ENCODE measurements at places on chromosomes 3 and 15.

DNA sequence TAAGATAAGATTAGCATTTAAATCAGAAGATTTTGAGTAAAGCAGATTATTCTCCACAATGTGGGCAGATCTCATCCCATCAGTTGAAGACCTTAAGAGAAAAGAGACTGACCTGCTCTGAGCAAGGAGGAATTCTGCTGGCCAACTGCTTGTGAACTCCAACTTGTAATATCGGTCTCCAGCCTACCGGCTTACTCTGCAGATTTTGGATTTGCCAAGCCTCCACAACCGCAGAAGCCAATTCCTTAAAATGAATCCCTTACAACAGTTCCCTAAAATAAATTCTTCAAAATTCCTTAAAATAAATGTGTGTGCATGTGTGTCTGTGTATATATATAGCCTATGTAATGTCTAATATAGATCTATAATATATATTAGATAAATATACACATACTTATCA is 107.4 kb upstream of the KLF13 start:
- DNase-seq: no peak

- no peak for DNase-seq
These were observed 124.4 kb downstream of the PDZRN3 start for GRCh38 chr3:73500321-73500720.

DNA sequence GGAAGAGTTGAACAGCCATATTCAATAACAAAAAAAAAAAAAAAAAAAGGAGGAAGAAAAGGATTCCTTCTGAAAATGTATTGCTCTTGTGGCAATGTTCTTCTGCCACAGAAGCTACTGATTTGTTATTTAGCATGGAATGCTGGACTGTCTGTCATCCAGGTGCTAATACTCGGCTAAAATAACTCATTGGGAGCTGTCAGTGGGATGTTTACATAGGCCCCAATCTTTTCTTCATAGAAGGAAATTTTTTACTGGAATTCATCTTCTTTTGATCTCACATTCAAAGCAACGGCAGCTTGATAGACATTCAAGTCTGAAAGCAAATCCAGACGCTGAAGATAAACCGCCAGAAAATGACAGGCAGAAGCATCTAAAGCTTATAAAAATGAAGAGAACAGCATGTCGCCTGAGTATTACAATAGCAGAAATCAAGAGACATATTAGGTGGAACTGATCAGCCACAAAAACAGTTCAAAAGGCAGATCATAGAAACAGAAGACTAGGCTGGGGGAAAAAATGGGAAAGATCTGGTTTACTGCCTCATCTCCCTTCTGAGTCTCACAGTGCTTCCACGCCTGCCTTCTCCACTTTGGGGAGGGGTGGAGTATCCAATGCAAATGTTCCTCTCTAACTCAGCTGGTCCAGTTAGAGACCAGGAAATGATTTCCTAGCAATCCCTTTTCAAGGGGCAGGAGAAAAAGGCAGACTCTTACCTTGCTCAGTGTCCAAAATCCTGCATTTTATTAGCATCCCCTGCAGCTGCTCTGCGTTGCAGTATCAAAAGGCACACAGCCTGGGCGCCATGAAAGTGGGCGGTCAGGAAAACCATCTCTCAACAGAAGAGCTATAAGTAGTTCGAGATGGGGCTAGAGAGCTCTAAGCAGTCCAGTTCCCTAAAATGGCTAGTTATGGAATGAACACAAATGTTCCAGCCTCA is 451.9 kb downstream of the FOXP1 start:
- peak; percentile 44 for DNase-seq

DNA sequence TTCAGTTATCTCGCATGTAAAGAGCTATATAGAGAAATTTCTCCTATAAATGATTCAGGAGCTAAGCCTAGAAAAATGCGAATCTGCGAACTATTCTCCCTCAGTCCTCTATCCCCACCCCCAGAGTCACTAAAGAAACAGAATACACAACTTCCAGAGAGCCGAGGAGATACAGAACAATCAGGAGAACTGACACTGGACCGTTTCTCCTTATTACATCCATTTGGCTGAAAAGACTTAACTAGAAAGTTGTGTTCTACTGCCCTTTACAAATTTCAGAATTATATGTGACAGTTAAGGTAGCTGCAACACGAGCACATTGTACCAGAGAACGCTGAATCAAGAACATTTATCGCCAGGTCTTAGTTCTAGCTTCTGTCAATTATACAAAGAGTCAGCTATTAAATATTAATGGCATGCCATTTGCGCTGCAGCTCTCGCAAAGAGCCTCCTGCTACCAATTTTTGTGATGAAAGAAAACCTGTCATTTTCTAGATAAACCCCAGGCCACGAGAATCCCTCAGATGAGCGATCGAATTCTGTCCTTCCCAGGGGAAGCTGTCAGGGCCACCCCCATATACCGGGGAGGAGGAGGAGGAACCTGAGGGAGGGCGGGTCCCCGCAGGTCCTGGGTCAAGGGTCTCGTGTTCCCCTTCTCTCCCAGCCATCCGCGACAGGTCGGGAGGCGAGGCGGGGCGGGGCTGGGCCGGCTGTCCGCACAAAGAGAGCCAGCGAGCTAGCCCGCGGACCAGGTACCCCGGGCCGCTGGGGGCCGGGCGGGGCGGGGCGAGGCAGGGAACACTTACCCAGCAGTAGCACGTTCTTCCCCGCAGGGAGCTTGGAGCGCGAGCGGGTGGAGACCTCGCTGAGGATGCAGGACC is 878 bp downstream of the DYNC1LI1 start:
- peak; percentile 62 for DNase-seq

DNA sequence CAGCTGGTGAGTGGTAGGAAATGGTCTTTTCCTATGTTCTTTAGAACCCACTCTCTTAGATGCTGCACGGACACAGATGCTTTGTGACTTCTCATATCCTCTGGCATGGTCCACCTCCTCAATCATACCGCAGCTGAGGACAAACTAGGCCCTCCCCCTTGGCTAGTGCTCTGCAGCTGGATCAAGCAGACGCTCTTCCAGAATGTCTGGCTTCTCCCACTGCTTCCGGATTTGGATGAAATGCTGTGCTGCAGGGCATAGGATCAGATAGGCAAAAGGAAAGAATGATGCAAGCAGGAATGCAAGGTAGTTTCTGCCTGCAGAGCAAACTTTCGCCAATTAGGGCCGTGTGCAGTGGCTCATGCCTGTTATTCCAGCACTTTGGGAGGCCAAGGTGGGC is 75.7 kb upstream of the SLC4A7 start:
- DNase-seq: no peak

DNA sequence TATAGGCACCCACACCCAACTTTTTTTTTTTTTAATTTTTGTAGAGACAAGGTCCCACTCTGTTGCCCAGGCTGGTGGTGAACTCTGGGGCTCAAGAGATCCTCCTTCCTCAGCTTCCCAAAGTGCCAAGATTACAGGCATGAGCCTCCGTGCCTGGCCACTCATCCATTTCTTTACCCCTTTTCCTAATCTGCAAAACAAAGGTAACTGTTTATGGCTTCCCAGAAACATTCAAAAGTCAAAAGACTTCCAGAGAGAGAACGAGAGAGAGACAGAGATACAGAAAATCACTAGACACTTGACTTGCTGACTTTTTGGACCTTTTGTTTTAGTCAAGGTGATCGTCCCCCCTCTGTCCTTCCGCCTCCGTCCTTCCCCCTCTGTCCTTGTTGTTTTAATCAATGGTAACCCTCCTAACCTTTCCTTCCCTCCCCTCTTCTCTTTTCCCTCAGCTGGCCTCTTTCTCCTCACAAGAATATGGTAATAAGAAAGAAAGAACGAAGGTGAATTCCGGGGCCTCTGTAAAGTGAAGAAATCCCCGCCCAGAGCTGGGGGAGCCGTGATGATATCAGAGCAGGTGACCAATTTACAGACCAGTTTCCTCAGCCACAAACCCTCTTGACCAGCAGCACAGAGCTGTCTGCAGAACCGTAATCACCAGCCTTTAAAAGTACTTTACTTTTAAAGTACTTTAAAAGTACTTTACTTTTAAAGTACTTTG is 21.9 kb downstream of the KLHL6 start:
- DNase-seq: no peak

GRCh38 chr3:8458711-8459110 is 42.9 kb upstream of the LMCD1 start:
- DNase-seq: no peak

- no peak for DNase-seq
These were observed 92.7 kb downstream of the MYLK start for GRCh38 chr3:123791417-123791816.

DNA sequence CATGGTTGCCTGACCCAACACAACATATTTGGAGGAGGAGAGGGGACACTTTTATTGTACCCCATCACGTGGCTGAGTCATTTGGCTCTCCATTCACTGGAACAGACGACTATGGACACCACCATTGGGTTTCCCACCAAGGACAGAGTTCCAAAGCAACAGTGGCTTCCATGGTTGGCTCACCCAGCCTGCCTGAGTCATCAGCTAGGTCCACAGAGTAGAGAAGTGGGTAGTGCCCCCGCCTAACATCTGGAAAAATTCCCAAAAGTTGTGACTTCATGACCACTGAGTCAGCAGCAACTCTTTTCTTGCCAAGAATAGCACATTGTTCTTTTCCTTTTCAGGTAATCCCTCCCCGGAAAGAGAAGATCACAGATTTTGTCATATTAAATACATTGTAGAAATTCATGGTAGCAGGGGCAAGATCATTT is 3.0 kb upstream of the PPP1R2 start:
- no peak for DNase-seq

DNA sequence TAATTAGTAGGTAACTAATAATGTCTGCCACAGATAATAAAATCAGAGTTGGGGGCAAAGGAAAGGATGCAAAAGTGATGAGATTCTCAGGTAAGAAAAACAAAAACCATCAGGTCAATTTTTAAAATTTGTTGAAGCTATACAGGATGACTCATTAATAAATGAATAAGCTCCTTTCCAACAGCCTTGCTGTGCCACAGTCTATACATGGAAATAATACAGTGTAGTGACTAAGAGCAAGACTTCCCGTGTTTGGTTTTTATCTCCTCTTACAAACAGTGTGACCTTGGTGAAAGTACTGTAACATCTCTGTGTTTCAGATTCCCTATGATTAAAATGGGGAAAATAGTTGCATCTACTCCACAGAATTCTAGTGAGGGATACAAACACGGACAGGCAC is 331.6 kb downstream of the PYDC2 start:
- no peak for DNase-seq

DNA sequence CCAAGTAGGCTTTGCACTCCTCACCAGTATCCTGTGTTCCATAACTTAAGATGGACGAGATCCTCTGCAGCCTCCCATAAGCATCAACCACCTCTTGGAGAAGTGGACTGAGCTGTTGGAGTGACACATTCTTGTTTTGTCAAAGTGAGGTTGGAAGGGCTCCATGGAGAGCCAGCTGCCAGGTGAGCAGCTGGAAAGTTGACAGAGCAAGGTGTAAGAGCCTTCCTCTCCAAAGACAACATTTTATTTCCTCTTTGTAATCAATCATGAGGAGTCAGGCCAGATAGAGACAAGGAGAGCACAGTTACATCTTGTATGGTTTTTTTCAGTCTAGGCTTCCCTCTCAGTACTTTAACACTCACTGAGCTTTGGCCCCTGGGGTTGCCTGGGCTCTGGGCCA is 5.1 kb downstream of the ABI3BP start:
- DNase-seq: no peak

GRCh38 chr15:44441095-44441501 is 13.7 kb downstream of the CTDSPL2 start:
- DNase-seq: no peak

DNA sequence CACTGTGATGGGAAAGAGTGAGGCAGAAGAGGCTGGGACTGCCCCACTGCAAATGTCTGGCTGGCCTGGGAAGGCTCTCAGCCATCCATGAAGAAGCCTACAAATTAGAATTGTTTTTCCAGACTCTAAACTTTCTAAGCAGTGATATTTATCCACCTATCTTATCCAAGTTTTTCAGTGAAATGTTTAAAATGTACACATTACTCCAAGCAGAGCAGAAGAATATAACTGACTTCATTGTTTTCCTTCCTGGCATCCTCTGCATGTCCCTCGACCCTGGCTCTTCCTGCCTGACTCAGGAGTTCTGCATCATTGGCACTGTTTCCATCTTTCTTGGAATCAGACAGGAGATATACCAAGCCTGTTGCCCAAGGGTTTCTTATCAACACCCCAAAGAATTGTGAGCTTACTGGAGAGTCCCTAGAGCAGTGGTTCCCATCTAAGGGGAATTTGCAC is 401.5 kb upstream of the PROK2 start:
- DNase-seq: no peak

DNA sequence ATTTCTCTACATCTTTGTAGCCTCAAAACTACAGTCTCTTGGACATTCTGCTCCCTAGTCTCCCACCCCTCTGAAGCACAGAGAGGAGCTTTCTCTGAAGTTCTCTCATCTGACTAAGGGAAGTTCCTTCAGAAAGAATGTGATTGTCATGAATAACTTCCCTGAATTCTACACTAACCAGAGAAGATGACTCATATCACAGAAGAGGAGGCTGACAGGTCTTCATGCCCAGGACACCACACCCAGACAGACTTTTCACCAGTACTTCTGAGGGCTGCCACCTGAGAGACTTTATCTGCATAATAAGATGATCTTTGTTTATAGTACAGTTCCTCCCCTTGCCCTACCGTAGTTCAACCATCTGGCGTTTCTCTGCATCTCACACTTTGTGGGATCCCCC is 52.8 kb downstream of the CDIN1 start:
- DNase-seq: no peak
